ENCODE measurements at places on chromosomes 6 and 20.

GRCh38 chr6:147586044-147586443, 77.6 kb downstream of the SAMD5 start:
- DNase-seq: peak; percentile 22

DNA sequence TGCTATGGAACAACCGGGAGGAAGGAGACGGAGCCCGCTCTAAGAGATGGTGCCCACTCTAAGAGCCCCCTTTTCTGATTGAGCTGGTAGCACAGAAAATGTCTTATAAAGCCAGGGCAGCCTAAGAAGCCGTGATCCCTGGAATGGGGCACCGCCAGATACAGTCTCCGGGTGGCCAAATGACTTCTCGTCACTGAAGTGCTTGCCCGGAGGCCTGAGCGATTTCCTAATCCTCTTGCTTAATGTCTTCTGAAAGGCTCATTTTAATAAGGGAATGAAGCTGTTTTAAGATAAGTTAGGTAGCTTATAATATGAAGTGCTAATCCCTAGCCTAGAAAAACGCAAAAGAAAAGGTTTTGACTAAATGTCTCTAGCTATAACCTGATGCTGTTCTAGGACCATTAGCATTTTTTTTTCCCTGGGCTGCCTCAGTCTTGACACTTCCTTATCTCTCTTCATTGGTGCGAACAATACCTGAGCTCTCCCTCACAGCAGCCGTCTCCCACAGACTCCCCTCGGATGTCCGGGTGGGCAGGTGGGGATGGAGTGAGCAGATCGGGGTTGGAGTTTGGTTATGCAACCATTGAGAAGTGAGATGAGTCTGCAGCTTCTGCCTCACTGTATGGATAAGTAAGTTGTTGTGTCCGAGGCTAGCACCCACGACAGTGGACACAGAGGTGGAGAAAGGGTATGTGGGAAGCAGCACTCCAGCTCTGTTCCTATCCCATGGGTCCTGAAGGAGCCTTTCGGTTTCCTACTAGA, 559.4 kb upstream of the AGPAT4 start:
- no peak for DNase-seq

DNA sequence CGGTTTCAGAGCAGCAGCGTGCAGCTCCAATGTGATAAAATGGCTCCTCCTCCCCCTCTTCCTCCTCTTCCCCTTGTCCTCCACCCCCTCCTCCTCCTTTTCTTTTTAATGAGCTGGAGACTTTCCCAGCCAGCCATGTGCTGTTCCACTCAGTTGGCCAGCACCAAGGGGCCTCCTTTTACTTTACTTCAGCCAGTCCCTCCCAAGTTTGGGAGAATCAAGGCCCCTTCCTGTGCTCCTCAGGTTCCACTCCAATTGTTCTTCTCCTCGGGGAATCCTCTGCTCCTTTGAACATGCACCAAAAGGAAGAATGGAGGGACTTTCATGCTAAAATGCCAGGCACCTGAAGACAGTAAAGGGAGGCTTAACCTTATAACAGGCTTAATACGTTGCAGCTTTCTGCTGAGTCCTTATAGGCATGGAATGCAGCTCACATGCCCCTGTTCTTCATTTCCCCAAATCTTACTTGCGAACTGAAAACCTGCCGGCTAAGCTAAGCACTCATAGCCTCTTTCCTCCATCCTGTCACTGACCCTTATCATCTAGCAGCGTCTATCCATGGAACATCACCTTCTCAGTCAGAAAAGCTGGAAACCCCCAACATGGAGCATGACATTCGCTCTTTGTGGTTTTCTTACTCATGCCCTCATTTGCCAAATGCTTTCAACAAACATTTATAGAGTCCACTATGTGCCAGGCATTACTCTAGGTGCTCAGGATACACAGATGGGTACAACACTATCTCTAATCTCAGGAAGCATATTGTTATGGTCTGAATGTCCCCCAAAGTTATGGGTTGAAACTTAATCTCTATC, 170.6 kb downstream of the PHACTR1 start:
- no peak for DNase-seq

DNA sequence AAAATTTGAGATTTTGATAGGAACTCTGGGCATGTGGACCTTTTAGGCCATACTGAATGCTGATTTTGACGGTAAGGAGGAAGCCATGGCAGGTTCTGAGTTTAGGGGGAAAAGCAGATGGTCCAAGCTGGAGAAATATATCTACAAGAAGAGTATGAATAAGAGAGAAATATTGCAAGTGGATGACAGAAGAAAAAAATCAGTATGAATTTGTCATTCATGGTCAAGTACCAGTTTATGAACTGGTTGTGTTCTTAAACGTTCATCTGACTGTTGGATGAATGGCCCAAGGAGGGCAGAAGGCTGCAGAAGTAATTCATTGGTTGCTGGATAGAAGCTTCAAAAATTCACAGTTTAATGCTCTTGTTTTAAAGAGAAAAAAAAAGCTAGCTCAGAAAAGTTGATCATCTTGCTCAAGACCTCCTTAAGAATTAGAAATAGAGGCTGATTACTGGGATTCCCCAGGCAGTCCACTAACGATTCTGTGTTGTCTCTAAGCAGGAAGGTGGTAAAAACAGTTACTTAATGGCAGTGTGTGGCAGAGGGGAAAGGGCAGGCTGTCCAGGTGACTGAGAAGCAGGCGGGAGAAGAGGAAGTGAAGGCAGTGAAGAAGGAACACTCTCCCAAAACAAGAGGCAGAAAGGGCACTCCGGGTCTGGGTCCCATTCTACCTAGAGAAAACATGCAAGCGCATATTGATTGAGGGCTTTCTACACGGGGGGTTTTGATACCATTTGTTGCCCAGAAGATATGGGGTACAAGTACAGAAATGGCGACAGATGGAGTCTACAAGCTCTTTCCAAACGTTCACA, 2.0 kb upstream of the DUSP22 start:
- no peak for DNase-seq

- no peak for DNase-seq
Measured at GRCh38 chr20:21519136-21519584, 5.3 kb upstream of the NKX2-2 start.

DNA sequence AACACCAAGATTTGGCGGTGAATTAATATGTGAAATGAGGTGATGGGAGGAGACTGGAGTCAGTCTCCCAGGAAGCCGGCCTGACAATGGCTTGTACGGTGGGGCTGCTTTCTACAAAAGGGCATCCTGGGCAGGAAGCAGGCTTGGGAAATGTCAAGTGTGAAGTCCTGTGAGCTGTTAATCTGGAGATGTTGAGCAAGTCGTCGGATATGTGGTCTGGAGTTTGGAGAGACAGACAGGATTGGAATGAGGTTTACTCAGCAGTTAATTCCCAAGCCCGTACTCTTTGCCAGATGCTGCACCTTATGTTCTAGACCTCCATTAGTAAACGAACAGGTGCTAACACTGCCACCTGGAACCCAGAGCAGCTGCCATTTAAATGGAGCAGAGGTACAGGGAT, 107.7 kb upstream of the FOXC1 start:
- DNase-seq: peak; percentile 7
